NCI-H1417 treated with DMSO at 0.1 percent for 48 hours (cell line): ENCODE measurements at places on chromosomes 4 and X.

DNA sequence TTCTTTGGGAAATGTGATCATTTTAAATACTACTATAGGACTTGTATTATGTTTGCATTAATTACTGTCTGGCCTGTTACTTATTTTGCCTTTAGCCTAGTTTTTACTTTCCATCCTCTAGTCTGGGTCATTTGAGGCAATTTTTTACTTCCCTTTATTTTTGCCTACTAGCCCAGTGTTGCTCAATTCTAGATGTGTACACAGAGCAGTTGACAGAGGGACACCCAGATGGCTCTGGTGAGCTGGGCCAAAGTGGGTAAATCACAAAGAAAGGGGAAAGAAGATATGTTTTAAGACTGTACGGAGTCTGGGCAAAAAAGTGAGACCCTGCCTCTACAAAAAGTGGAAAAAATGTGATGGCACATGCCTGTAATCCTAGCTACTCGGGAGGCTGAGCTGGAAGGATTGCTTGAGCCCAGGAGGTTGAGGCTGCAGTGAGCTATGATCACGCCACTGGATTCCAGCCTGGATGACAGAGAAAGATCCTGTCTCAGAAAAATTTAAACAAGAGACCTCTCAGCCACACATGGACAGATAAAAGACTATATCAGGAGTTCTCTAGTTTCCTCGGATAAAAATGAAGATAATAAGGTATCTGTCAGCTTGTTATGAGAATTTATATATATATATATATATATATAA is 35.7 kb downstream of the APOO start:
- no peak for DNase-seq

GRCh38 chrX:11579636-11580600 is 85.8 kb downstream of the ARHGAP6 start:
- DNase-seq = peak; percentile 22

GRCh38 chrX:56029188-56029587 is 203.0 kb upstream of the KLF8 start:
- no peak for DNase-seq

- no peak for DNase-seq
Measured at GRCh38 chr4:8435656-8436121, 4.8 kb downstream of the ACOX3 start.

GRCh38 chr4:146458594-146458993 is 63.1 kb downstream of the SLC10A7 start:
- no peak for DNase-seq

DNA sequence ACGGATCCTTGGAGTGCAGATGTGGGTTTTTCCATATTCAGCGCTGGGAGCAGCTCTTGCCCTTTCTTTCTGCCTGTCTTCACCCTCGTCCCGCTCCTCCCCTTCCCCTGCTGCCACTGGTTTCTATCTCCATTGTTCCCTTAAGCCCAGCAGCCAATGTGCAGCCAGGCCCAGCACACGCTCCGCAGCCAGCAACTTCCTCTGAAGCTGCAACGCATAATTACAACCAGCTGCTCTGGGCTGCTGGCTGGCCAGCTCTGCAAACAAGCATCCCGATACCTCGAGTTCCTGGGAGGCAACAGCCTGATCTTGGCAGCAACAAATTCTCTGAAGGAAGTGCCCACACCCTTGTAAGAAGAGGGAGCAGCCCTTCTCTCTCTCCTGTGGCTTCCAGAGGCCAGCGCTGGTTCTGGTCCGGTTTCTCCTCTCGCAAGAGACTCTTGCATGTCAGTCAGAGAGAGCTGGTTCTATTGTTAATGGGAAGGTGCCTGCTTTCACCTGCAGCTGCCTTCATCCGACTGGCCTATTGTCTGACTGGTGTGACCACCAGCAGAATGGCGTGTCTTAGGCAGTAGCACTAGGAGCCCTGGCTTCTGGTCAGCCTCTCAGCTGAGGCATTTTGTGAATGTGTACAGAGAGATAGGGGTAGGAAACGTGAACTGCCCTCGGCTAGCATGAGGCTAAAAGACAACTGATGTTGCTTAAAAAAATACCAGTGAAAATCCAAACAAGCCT is 83.8 kb upstream of the MAML3 start:
- DNase-seq = peak; percentile 92

DNA sequence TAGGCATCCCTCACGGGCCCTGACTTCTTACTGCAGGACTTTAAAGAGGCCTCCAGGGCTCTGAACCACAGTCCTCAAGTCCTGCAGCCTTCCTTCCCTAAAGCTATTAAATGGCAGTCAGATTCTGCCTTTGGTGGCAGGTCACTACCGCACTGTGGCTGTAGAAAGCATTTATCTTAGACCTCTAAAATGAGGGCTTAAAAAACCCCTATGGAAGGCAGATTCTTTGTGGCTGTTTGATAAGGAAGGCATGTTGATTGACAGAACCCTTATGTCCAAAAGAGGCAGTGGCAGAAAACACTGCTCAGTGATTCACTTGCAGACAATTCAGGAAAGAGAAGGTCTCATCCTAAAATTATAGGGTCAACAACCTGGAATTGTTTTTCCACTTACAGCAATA is 79.2 kb downstream of the FBXL5 start:
- no peak for DNase-seq

GRCh38 chrX:51878056-51878455 is 15.4 kb upstream of the MAGED1 start:
- DNase-seq = no peak

GRCh38 chrX:18893536-18893935 is 90.4 kb downstream of the PHKA2 start:
- DNase-seq = no peak

- DNase-seq = no peak
Measured at GRCh38 chrX:1661048-1661921, 46.4 kb downstream of the ASMT start.

- DNase-seq = no peak
Measured at GRCh38 chrX:97446298-97446882, 562.7 kb downstream of the RPA4 start.

GRCh38 chrX:97538745-97539144 is 655.0 kb downstream of the RPA4 start:
- DNase-seq = no peak

DNA sequence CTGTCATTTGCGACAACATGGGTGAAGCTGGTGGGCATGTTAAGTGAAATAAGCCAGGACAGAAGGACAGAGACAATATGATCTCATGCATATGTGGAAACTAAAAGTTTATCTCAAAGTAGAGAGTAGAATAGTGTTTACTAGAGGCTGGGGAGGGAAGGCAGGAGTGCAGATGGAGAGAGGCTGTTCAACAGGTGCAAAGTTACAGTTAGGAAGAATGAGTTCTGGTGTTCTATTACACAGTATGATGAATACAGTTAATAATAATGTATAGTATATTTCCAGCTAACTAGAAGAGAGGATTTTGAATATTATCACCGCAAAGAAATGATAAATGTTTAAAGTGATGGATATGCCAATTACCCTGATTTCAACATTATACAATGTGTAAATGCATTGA is 69.8 kb downstream of the FBXL5 start:
- no peak for DNase-seq

DNA sequence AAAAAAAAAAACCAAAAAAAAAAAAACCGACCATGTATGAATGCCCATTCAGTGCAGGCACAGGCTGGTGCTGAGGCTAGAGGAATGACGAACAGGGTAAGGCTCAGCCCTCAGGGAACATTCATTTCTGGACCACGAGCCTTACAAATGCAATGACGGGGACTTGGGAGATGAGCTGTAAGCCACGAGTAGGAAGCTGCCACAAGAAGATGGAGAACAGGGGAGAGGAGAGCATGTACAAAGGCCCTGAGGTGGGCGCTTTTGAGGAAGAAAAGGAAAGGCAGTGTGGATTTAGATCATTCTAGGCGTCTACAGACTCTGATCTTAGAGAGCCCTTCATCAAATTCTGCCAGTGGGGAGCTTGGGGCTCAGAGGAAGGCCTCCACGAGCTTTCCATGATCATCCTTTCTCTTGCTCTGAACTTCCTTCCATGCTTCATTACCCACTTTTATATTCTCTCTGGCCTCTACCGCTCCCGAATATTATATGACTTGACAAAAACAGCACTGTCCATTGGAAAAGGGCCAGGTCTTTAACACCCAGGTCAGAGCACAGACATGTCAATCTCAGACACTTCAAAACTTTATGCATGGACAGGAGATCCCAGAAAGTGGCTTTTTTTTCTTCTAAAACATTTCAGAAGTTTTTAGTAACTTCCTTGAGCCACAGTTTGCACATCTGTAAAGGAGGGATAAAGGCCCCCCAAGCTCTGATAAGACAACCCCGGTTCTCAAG is 3.3 kb upstream of the ZNF518B start:
- no peak for DNase-seq

DNA sequence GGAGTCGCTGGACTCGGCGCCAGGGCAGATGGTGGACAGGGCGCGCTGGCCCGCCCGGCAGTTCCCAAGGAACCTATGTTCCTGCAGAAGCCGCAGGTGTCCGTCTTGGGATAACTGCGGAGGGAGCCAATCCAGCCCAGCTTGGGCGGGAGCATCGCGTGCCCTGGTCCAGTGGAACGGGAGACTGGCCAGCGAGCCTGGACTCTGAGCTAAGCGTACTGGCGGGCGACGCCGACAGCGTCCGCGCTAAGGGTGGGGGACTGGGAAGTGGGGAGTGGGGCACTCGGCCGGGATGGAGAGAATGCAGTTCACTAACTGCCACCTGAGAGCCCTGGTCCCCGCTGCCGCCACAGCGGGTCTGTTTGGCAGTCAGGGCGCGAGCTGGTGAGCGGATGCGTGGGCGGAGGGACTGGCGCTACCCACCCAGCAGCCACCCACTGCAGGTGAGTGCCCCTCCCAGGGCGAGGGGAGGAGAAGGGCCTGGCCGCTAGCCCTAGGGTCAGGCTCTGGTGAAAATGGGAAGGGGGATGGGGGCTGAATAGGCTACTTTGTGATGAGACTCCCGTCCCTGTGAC is 1.3 kb upstream of the MAMLD1 start:
- no peak for DNase-seq

- no peak for DNase-seq
Measured at GRCh38 chr4:151675411-151675971, 85.3 kb downstream of the GATB start.
